ENCODE measurements at places on chromosomes 1 and 21. TPM values are rescaled to one million over a fixed set of nuclear protein-coding genes. Genes with fewer than 3 reads are reported as not detected.

GRCh38 chr21:45448810-45449657, 44.1 kb downstream of the COL18A1 start:
- DNase-seq, result no peak

DNA sequence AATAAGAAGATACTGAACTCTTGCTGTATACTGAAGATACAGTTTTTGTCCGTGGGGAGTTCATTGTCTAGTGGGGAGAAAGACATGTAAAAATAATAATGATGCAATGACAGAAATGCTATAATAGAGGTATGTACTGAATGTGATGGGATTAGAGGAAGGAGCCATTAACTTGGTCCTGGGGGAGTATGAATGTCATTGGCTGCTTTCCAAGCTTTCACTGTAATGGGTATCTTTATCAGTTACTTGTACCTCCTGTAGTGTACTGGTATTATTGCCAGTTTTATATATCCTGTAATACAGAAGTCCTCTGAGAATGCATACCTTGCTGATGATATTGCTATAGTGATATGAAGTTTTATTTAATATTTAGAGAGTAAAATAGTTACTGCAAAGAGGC, 7.4 kb downstream of the BTBD8 start:
- peak; percentile 11 for DNase-seq

DNA sequence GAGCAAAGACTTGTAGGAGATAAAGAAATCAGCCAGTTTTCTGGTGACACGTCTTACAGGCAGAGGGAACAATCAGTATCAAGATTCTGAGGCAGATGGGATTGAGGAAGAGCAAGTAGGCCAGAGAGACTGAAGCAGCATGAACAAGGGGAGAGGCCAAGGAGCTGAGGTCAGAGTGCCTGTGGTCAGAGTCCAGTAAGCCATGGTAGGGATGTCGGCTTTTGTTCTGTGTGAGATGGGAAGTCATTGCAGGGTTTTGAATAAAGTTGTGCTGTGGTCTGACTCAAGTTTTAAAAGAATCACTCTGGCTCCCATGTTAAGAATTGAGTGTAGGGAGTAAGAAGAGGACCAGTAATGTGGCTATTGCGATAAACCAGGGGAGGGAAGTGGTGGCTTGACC, 85.9 kb upstream of the IVNS1ABP start:
- no peak for DNase-seq

GRCh38 chr1:149849947-149850360, 49.4 kb upstream of the BOLA1 start:
- DNase-seq, result no peak

- DNase-seq, result no peak
Measured at GRCh38 chr21:29219165-29219770, 79.5 kb upstream of the BACH1 start.

DNA sequence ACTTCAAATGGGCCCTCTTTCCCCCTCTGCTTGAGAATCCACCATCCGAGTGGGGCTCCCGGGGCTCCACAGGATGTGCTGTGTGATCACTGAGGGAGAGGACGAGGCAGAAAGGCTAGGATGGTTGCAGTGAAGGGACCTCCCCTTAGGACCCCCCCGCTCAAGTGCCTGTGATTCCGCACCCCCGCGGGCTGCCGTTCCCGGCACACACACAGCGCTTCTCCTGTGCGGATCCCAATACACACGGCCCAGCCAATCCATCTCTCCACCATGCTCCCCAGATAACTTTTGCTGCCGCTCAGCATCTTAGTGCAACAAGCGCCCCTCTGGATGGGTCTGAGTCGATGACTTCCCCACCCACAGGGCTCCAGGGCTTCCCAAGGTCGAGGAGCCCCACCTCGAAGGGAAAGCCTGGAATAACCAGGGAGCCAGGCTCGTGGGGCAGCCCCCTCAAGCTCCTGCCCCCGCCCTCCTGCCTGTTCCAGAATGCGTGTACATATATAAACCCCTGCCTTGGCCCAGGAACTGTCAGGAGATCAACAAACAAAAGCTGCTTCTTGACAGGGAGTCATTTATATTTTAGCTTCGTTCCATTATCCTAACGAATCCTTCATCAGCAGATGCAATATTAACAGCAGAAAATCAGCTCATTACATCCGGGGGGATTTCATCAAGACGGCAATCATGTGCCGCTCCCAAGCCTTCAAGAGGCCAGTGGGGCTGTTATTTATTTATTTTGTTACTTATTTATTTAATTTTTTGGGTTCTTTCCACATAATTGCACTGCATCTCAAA, 83.7 kb downstream of the CASZ1 start:
- DNase-seq, result no peak

- DNase-seq, result no peak
Measured at GRCh38 chr1:220687809-220688208, 2.4 kb upstream of the C1orf115 start.

DNA sequence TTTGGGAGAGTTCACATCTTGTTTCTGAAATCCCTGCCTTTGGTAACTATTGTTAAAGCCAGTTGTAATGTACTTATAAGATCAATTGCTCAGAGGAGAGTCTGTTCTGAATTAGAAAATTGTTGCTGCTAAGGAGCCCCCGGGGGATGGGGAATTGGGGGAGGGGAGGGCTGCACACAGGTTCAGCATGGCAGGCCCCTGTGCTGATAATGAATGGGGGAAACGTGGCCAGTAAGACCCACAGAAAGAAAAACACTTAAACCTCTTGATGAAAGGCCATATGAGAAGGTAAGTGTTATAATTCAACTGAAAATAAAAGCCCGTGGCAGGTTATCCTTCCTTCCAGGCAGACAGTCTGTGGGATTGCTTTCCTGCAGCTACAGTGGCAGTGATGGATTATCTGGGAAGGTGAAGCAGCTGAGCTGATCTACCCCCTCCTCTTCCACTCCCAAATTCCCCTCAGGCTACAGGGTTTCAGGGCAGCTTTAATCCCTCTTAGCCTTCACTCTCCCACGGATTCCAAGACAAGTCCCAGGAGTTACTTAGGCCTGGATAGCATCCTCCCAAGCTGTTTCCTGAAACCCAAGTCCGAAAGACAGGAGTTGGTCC, 398.8 kb downstream of the TBX15 start:
- DNase-seq, result no peak

DNA sequence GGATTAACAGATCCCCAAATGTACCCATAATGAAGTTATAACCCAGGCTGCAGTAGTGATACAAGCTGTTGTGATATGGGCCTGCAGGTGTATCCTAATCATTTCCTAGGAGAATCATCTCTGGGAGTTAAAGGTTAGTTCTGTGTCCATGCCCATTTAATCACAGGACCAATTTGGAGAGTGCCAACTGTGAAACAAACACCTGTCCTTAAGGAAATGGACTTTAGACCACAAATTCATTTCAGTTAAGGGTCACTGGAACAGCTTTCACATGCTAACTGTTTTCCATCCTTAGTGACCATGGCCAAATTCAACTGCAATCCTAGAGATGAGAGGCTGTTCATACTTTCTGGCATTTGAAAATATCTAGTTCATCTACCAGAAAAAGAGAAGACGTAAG, 160.9 kb downstream of the GPATCH2 start:
- DNase-seq, result no peak

DNA sequence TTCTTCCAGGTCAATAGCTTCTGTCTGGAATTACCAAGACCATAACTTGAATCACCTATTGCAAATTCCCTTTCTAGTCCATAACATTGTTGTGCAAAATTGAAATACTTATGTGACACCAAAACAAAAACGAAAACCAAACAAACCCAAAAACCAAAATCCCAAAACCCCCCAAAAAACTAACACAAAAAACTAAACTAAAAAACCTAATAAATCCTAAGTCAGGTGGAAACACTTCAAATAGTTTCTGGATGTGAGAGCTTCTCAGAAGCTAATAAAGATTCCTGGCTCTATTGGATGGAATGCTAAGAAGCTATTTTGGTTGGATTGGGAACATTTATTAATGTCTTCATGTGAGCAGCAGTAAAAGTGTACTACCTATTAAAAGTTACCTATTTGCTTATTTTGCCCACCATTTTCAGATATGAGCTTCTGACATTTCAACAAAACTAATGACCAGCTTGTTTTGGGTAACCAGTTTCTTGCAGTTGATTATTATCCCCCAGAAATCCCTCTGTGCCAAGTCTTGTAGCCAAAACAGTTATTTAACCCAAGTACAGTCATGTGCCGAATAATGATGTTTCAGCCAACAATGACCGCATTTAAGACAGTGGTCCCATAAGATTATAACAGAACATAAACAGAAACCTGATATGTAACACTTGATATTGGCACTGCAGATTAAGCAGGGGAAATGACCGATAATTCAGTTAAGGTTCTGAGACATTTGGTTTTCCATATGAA, 76.4 kb downstream of the LTN1 start:
- no peak for DNase-seq

The CLIC6 gene
- 1.5 TPM for total RNA-seq

The TSSK3 gene
- total RNA-seq, result 2.4 TPM

The KPRP gene
- total RNA-seq, result not detected

The TNFRSF9 gene
- total RNA-seq, result 0.10 TPM

All from spinal cord (tissue), 10 donors.